Smooth muscle cell of the pulmonary artery (primary cell): ENCODE measurements at places on chromosomes 1 and 21. TPM values are rescaled to one million over a fixed set of nuclear protein-coding genes. Genes with fewer than 3 reads are reported as not detected.

The PBX1 gene
- 22.1 and 39.3 TPM in 2 replicates for total RNA-seq

The MYOG gene
- total RNA-seq: not detected in 2 replicates

The FTCD gene
- 0.56 and 0.65 TPM in 2 replicates for total RNA-seq

The SPRR4 gene
- total RNA-seq: not detected in 2 replicates
